GM18507 (cell line): ENCODE measurements at places on chromosomes 7 and 10.

GRCh38 chr10:68668231-68668630 is 52.8 kb upstream of the CCAR1 start:
- DNase-seq, result no peak

GRCh38 chr7:48087349-48087748 is 1.7 kb upstream of the UPP1 start:
- no peak for DNase-seq

- no peak for DNase-seq
These were observed 38.4 kb downstream of the NET1 start for GRCh38 chr10:5450605-5451384.

- no peak for DNase-seq
These were observed 70.8 kb upstream of the FGFR2 start for GRCh38 chr10:121669028-121669374.

GRCh38 chr7:131159961-131160361 is 167.7 kb upstream of the MKLN1 start:
- DNase-seq, result no peak

GRCh38 chr10:95360122-95360714 is 69.4 kb upstream of the PDLIM1 start:
- DNase-seq, result no peak

- DNase-seq, result no peak
These were observed 1.8 kb downstream of the IGFBP3 start for GRCh38 chr7:45919231-45919784.

DNA sequence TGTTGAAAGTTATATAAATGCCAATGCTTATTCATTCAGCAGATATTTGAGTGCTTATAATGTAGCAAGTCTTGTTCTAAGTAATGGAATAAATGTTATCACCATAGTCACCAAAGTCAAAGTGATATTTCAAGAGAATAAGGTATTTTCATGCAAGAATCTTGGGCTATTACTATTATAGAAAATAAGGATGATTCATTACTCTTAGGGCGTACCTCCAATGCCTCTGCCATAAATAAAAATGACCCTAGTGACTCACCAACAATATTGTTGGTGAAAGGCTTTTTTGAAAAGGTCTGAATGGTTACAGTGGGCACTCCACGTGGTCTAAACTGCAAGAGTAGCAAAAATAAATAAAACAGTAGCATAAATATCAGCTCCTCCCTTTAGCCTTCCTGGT is 68.4 kb downstream of the RALA start:
- DNase-seq, result no peak

- no peak for DNase-seq
These were observed 194.4 kb upstream of the IMMP2L start for GRCh38 chr7:111756687-111757178.

GRCh38 chr7:108066486-108066885 is 63.5 kb upstream of the LAMB1 start:
- no peak for DNase-seq

DNA sequence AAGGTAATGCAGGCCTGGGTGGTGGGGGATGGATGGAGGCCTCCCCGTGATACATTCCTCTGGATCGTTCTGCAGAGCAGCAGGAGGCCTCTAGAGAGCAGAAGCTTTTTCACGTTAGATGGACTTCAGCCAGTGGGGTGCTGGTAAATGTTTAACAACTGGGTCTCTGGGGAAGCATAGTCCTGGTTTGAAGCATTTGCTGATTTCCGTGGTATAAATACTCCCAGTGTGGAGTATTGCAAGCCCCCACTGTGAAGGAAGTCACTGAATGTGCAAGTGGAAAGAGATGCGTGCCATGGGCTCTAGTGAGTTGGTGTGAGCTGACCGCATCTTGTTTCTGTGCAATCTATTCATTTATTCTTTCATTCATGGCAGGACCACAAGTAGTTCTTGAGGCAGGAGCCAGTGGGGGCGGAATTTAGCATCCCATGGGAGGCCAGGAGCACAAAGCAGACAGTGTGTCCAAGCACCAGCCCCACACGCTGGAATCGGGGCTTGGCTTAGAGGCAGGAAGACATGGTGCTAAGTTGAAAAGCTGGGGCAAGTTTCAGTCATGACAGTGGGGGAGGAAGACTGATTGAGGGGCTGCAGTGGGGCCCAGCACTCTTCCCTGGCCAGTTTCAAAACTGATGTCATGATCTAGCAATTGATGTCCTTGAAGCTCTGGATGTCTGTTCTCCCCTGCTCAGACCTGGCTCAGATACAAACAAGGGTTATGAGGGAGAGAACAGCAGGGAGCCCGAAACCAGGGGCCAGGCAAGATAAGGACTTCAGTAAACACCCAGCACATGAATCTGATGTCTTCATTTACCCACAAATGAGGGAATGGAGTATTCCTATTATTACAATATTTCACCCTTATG is 280.9 kb upstream of the LYZL1 start:
- no peak for DNase-seq

DNA sequence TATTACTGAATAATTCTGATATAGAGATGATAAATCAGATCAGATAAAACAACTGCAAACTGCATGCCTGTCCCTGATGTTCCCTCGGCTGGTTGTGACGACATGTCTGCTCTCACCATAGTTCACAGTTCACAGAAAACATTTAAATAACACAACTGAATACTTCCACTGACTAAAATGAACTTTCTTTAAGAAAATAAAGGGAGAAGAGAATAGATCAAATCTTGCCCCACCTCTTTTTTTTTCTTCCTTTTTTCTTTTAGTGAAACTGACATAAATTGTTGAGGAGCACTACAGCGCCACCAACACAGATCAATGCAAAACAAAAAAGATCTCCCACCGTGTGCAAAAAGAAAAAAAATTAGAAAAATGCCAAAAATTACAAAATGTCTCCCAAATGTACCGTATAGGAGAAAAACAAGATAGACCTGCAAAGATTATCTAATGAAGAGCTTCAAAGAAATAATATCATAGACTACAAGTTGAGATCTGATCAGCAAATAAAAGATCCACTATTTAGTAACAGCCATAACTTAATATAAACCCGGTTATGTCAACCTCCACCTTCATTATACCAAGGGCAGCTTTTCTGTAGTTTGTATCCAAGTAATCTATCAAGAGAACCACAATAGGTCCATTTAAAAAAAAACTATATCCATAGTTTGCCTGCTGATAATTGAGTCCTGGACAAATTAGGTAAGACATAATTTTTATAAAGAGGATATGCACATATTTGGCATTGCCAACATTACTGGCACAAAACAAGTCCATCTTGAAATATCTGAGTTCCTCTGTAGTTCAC is 30.7 kb upstream of the EPC1 start:
- no peak for DNase-seq

- no peak for DNase-seq
These were observed 156.7 kb downstream of the CTNNA3 start for GRCh38 chr10:67539312-67539711.

DNA sequence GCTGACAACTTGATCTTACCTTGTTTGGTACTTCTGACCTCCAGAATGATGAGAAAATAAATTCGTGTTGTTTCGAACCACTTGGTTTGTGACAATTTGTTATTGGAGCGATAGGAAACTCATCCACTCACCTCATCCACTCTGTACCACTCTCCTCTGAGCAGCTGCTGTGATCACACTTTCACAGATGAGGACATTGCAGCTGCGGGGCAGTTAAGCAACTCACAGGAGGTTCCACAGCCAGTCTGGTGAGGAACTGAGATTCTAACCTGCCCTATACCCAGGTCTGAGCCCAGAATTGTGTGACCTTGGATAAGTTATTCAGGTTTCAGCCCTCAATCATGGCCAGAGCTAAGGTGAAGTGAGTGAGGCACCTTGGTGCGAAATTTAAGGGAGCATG is 35.2 kb downstream of the BTBD16 start:
- no peak for DNase-seq

GRCh38 chr7:100584054-100584682 is 1.8 kb downstream of the LRCH4 start:
- DNase-seq, result no peak

- DNase-seq, result no peak
These were observed 50.7 kb downstream of the INPP5F start for GRCh38 chr10:119776536-119776935.

GRCh38 chr7:157769086-157769485 is 432.3 kb downstream of the DNAJB6 start:
- DNase-seq, result no peak

GRCh38 chr10:71561003-71561574 is 158.5 kb downstream of the C10orf105 start:
- no peak for DNase-seq

- DNase-seq, result no peak
These were observed 9.6 kb upstream of the SVOPL start for GRCh38 chr7:138710536-138711385.

DNA sequence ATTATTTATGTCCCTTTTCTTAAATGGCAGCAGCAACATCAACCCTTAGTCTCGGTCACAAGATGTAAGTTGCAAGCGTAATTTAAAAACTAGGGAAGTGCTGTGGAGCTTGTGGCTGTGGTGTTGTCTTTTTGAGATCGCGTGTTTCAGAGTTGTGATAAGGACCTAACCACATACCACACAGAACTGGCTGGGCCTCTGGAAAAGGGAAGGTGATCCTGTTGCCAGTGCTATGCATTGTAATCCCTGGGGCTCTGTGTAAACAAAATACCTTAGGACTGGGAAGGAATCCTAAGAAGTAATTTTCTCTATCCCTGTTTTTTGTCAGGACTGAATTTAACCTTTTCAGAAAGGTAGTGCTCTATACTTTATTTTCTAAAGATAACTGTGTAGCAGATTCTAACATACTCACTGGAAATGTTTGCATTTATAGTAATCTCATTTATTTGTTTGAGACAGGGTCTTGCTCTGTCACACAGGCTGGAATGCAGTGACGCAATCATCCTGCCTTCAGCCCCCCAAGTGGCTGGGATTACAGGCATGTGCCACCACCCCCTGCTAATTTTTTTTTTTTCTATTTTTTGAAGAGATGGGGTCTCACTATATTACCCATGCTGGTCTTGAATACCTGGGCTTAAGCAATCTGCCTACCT is 60.4 kb downstream of the INPP5F start:
- no peak for DNase-seq

- no peak for DNase-seq
These were observed 85.3 kb upstream of the CCDC6 start for GRCh38 chr10:59991661-59992060.

DNA sequence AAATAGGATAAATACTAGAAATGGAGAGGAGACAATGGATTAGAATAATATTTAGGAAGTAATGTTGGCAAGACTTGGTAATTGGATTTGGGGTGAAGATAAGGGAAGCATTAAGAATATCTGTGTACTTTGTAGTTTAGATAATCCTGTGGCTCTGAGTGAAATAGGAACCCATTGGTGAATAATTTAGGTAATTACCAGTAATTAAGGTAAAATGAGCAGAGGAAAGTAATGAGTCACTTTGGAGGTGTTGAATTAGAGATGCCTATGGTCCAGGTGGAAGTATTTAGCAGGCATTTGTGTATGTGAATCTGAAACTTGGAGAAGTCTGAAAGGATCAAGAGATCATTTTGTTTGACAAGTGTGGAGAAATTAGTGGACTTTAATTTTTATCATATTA is 5.7 kb downstream of the C1GALT1 start:
- DNase-seq, result no peak

DNA sequence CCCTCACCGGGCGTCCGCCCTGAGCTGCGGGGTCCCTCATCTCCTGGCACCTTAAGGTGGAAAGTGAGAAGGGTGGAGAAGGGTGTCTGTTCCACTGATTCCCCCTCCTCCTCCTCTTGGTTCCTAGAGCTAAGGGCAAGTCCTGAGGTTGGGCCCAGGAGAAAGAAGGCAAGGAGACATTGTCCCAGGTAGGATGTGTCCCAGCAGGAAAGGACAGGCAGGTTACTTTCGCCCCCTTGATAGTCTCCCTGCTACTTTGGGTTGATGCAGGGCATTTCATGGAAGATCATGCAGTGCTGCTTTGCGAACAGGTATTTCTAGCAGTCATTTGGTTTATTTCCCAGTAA is 582 bp downstream of the STEAP2 start:
- no peak for DNase-seq

DNA sequence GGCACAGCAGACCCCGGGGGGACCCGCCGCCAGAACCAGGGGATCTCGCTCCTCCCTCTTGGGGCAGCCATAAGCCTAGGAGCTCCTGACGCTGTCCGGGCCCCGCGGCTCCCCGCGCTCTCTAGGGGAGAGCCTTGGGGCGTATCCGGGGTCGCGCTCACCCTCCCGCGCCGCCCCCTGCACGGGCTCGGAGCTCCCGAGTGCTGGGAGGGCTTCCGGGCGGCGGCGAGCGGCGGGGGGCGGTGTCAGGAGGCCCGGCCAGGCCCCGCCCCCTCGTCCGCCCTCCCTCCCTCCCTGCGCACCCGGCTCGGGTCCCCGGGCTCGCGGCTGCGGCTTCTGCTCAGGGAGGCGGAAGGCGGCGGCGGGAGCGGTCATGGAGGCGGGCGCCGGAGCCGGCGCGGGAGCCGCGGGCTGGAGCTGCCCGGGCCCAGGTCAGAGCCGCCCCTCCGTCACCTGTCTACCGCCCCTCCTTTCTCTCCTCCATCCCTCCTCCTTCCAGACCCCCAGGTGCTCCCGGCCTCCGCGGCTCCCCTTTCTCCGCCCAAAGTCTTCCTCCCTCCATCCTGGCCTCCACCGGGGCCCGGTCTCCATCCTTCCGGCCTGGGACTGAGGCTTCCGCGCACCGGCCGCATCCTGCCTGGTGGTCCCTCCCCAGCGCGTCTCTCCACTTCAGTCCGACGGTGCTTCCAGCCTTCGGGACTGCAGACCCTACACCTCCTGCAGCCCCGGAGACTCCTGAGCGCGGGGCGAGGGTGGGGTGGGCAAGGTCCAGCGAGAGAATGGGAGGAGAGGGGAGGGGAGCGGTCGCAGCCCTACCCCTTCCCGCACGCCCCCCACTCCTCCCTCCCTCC is at the start of gene CCDC136:
CCDC136 (plus strand) TSS at position 848 of the 851 bp plus-strand sequence. CDS start 444 bp downstream, outside the sequence.
- DNase-seq, result peak; percentile 82

DNA sequence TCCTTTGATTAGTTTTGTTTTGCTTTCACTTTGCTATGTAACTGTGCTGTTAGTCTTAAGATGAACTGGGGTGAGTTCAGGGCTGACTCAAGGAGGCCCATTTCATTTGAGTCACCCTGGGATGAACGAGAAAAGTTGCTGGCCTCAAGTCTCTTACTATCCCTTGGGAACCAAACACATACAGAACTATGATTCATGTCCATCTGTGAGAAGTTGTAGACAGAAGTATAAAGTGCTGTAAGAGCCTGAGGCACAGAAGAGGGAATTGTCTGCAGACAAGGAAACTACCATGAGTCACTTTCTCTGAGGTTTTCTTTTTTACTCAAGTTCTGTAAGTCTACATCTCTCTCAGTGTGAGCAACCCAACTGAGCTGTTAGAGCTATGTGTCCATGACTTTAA is 179.8 kb upstream of the CSTF2T start:
- no peak for DNase-seq

DNA sequence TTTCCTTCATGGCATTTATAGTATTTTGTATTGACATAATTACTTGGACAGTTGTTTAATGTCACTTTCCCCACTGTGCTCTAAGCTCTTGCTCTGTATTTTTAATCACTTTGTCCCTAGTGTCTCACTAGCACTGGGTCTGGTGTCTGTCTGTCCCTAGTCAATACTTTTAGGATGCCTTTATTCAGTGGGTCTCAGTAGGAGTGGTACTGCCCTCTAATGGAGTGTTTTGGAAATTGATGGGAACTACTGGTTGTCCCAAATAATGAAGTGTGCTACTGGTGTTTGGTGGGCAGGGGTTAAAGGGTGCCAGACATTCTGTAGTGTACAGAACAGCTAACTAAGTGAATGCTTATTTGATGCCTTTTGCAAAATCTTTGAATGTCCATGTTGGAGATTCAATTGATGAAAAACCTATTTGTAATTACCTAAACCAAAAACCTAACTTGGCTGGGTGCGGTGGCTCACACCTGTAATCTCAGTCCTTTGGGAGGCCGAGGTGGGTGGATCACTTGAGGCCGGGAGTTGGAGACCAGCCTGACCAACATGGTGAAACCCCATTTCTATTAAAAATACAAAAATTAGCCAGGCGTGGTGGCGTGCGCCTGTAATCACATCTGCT is 33.3 kb downstream of the CDK14 start:
- DNase-seq, result no peak
